ENCODE measurements at places on chromosomes 3 and 15.

DNA sequence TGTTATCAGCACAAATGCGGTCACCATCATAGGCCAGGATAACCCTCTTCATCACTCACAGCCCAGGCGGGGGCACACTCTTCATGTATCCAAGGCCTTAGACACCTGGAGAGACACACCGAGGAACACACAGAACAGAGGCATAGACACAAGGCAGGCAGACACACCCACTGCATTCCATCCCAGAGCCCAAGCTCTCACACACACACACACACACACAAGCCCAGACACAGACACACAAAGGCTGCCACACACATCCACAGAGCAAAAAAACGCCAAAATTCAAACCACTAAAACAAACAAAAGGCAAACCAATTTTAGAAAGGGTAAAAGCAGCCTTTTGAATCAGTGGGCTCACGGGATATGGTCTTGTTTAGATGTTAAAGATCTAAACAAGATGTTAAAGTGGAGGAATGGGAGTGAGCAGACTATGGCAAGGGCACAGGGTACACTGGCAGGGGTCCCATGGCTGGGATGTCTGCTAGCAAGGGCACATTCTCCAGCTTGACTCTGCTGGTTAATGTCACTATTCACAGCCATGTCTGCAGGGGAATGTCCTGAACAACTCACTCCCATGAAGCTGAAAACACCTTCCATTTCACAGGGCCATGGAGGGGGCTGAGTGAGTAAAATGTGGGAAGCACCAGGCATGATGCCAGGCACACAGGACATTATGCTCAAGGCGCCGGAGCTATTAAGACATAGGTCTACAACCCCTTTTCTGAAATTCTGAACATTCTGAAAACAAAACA lies 14.9 kb upstream of the CRABP1 start:
- no peak for DNase-seq

DNA sequence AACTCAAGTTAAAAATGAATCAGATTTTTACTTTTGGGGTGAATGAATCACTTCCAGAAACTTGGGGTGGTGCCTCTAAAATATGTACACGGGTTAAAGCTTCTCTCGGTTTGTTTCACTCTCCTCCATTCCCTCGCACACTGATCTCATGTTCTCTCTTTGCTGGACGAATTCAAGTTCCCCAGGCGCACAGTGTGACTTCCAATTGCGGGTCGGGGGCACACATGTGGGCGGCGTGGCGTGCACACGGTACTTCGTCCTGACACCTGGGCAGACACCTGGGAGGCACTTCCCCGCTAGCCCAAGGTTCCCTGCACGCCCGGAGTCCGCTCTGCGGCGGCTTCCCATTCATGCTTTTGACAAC lies 692 bp downstream of the SCAANT1 start:
- no peak for DNase-seq

GRCh38 chr3:64353226-64353625 lies 128.0 kb upstream of the PRICKLE2 start:
- DNase-seq, result no peak

DNA sequence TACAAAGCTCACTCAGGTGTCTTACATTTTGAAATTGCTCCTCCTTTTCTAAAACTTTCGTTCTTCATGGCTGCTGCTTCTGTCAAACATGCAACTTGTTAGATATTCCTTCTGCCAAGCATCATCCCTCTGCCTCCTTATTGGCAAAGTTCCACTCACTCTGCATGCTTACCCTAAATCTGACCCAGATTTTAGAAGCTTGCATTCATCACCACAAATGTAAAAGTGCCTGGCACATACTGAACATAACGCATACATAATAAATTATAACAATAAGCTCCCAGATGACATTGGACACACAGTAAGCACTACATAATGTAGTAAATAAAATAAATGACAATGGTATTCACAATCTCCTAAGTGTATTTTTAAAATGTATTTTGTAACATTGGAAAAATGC lies 107.4 kb downstream of the LMLN start:
- DNase-seq, result no peak

GRCh38 chr3:35224565-35225295 lies 414.6 kb upstream of the ARPP21 start:
- no peak for DNase-seq

Measured in activated naive CD4-positive, alpha-beta T cell (primary cell).